ENCODE measurements at places on chromosomes 16 and 17. TPM values are rescaled to one million over a fixed set of nuclear protein-coding genes. Genes with fewer than 3 reads are reported as not detected.

GP1BA gene
- not detected for total RNA-seq

RUNDC1 gene
- 13.9 TPM for total RNA-seq

MPP2 gene
- 11.6 TPM for total RNA-seq

ZMYND15 gene
- total RNA-seq, result 0.81 TPM

DOC2A gene
- 5.7 TPM for total RNA-seq

EZH1 gene
- total RNA-seq, result 38.4 TPM

CTRB2 gene
- total RNA-seq, result not detected

DNAH2 gene
- total RNA-seq, result 0.18 TPM

SECTM1 gene
- total RNA-seq, result 7.0 TPM

OTOA gene
- 0.25 TPM for total RNA-seq

CCDC102A gene
- total RNA-seq, result 31.3 TPM

CACNG1 gene
- 0.23 TPM for total RNA-seq

FOXN1 gene
- total RNA-seq, result 0.34 TPM

EFCAB3 gene
- not detected for total RNA-seq

SCNN1B gene
- not detected for total RNA-seq

ETV4 gene
- 5.6 TPM for total RNA-seq

WSCD1 gene
- 1.5 TPM for total RNA-seq

CDH3 gene
- total RNA-seq, result 180 TPM

APOH gene
- total RNA-seq, result not detected

SPATA22 gene
- not detected for total RNA-seq

GPR179 gene
- total RNA-seq, result 0.22 TPM

ZG16 gene
- total RNA-seq, result 0.11 TPM

DPEP1 gene
- 0.47 TPM for total RNA-seq

SLC6A4 gene
- total RNA-seq, result 1.1 TPM

Data from mesothelial cell of epicardium (in vitro differentiated cells).